Left renal cortex interstitium (tissue), 4 donors: ENCODE measurements at places on chromosomes 6 and 20. TPM values are rescaled to one million over a fixed set of nuclear protein-coding genes. Genes with fewer than 3 reads are reported as not detected.

DNA sequence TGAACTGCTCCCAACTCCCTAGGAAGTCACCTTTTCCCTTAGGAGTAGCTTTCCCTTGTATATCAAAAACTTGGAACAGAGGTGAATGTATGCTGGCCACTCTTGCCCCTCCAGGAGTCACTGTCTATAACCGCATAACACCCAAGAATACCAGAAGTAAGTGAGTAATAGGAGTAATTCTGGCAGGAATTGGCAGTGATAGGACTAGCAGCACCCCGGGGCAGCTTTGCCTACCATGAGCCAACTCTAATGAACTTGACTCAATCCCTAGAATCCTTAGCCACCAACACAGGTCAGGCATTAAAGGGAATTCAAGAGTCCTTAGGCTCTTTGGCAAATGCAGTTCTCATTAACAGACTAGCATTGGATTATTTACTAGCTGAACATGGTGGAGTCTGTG is 28.8 kb upstream of the CD164 start:
- DNase-seq, result no peak

- no peak for DNase-seq
Measured at GRCh38 chr6:164008902-164009301, 594.4 kb downstream of the QKI start.

DNA sequence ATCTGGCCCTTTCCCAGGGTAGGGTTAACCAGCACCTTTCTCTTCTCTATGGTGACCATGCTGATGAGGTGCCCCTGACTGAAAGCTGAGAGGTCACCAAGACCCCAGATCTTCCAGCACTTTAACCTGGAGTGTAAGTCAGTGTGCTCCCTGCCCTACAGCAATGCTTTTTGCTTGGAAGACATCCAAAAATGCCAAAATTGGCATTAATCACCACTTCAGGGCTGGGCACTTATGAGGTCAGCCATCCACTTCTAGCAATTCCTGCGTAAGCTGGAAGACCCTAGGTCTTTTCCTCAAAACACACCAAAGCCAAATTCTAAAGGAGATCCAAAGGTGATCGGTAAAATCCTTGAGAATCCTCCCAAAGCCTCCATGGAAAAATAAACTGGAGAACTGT is 81.2 kb upstream of the LOC128125822 start:
- no peak for DNase-seq

GRCh38 chr6:147507162-147508041 is 1.1 kb upstream of the SAMD5 start:
- DNase-seq, result peak; percentile 8

GRCh38 chr20:57212534-57213276 is 53.7 kb downstream of the BMP7 start:
- DNase-seq, result no peak

GRCh38 chr6:96792561-96793190 is 44.6 kb downstream of the GPR63 start:
- DNase-seq, result no peak

DNA sequence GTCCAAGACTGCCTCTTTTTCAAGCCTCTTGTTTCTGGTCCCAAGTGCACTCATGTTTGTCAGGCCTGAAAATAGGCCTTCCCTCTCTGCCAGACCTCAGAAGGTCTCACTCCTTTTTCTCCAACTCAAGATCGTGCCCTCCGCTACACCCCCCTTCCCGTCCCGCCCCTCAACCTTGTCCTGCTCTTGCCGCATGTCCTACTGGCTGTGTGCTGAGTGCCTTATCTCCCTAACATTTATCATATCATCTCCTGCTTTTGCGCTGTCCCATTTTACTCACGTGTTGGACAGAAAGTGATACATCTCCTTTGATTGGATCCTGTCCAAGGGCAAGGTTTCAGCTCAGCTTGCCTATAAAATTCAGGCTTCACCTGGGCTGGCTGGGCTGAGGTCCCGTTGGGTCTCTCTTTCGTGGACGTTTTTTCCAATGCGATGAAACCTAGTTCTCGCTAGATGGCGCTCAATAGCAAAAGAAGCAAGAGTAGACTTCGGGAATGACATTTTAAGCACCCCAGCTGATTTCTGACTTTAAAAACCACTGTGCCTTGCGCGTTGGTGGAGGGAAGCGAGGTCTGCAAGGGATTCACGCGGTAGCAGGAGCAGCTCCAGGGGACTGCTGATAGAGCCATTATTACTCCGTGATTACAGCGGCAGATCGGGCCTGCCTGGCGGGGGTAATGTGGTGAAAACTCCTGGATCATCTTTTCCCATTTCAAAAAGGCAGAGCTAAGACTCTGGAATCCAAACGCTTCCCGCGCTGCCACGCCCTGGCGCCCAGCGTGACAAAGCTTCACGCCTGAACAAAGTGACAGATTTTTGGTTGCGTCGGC is 137.6 kb downstream of the IMPG1 start:
- peak; percentile 85 for DNase-seq

DNA sequence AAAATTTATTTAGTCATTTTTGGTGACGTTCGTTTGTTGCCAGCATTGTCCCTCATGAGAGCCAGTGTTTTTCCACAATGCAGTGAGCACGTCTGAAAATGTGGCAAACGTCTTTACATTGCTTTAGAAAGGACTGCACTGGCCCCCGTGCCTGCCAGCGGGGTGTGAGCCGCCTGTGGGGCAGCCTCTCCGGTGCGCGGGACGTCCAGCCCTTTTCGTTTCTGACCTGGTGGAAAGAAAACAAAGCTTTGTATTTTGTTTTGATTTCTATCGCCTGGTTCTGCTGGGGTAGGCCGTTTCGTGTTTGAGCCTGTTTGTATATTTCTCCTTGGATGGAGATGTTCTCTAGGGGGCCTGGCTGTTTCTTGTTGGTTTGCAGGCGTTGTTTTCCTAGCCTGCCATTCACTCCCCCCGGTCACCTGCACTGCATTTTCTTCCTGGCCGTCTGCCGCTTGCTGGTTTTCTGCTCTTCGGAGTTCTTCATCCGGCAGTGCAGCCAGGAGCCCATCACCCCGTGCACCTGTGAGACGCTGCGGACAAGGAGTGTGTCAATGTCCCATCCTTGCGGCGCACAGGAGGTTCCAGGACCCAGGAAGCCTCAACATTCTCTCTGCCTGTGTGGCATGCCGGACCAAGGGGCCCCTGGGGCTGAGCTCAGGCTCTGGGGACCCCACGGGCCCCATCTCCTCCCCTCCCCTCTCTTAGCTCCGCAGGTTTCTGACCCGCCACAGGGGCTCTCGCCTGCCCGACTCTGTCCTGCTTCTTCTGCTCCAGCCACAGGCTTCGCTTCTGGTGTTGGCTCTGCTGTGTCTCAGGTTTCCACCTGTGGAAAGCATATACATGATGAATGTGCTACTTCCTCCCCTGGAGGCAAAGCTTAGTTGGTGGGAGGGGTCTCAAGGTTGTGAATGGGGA is 100.5 kb downstream of the CDH4 start:
- DNase-seq, result no peak

GRCh38 chr6:126253431-126253830 is 86.5 kb upstream of the CENPW start:
- no peak for DNase-seq

DNA sequence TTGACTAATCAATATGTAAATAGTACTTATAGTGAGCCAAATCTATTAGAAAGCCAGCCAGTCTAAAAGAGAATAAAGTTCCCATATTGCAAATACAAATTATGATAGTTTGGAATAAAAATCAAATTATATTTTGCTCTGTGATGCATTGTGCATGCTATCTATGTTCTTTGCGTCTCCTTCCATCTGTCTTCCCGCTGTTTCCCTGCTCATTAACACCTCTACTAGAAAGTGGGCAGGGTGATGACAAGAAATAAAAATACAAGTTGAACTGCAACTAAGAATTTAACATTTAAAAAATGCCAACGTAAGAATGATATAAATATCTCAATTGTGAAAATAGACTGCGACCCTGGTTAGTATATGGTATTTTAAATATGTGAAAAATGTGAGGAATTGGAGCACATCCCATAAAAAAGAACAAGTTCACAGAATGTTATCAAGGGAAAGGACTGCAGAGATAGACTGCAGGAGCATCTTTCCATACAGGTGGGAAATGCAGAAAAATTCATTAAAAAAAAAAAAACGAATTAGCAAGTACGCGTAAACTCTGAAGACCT is 157.6 kb upstream of the PDE7B start:
- no peak for DNase-seq

- DNase-seq, result no peak
Measured at GRCh38 chr6:48985025-48985424, 478.0 kb downstream of the MMUT start.

DNA sequence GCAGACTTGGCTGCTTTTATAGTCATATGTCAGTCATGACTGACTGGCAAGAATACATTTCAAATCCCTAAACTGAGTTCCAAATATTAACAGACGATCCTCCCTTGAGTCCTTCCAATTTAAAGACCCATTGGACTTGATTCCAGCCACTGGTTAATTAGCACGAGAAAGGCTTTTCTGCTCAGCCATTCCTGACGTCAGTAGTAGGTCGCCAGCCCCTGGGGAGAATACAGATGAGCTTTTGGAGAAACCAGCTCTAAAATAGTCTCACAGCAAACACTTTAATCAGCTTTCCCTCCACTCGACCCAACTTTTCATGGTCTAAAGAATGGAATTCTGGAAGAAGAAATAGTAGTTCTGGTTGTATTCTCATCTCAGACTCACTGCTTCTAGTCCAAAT is 91.6 kb downstream of the SLC22A3 start:
- no peak for DNase-seq

GRCh38 chr6:29995340-29995777 is 53.0 kb downstream of the HLA-A start:
- no peak for DNase-seq

- DNase-seq, result no peak
Measured at GRCh38 chr6:44735630-44735963, 348.1 kb downstream of the CDC5L start.

DNA sequence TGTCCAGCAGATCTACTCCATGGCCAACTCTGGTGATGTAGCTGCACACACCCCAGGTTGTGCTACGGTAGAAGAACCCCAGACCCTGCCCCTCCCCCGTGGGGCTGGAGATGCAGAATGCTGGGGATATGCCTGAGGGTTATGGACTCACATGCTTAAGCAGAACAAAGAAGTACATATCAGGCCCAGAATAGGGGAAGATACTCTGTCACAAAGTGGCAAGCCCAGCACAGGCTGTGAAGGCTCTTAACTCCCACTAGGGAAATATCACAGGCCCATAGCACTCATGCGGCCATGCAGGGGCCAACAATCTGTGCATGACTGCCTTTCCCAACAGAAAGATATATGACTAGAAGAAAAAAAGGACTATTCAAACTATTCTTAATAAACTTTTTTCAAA is 234.9 kb downstream of the KCNQ5 start:
- DNase-seq, result no peak

DNA sequence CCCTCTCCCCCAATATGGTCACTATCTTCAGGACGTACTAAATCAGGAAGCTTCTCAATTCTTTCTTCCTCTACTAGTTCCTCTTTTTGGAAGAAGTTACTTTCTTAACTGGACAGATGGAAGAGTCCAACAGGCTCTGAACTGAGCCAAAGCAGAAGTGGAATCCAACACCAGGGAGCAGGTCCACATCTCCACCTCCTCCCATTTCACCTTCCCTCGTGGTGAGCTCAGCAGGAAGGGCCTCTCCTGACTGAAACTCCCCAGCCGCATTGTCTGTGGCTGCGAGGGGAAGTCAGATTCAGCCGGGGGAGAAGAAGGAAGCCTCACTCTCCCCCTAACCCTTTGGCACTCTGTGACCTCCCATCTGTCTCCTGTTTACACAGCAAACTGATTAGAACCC is 63.8 kb upstream of the UST start:
- DNase-seq, result no peak

DNA sequence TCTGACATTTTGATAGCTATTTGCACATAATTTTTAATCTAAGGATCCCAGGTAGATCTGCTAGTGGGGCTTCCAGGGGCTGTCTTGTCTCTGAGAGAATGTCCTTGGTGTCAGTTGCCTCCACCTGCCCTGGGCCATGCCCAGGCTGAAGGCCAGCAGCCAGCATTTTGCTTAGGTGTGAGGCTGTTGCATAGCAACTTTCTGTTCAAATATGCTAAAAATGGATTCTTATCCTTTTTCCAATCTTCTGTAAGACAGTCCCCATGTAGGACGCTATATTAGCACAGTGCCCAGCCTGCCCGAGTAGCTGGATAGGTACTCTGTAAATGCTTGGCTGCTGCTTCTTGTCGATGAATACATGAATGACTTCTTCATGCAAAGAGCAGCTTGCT is 62.5 kb upstream of the CITED2 start:
- no peak for DNase-seq

DNA sequence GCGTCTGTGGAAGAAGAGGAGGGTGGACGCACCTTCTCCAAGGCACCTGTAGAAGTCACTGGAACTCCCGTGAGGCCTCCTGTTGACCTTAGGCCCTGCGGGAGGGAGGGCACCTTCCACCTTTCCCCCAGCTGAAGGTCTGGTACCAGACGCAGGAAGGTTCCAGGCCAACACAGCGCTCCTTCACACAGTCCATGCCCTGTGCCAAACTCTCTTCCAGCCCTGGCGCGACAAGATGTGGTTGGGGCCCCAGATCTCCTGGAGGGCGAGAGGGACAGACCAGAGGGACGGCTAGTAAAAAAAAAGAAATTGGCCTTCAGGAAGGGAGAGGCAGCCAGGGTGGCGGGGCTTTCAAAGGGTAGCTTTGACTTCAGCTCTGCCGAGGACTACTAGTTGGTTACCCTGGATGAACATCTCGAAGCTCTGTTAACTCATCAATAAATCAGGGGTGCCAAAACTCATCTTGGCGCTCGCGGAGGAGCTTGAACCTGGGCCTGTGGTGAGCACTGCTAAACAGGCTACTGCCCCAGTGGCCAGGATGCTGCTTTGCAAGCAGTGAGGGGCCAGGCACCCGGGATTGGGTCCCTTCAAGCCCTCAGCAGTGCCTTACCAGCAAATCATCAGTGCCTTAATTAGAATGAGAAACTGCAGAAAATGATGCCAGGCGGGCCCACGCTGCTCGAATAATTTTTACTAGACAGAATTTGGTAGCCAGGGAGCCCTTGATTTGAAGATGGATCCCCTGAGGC is 14.9 kb downstream of the AARS2 start:
- no peak for DNase-seq

The OOEP gene
- not detected for polyA plus RNA-seq

The GJA1 gene
- polyA plus RNA-seq, result 50.8 TPM

The SLC22A7 gene
- 0.74 TPM for polyA plus RNA-seq

The MLIP gene
- polyA plus RNA-seq, result 0.51 TPM

The SIRPD gene
- 0.17 TPM for polyA plus RNA-seq

The UBE2V1 gene
- 149 TPM for polyA plus RNA-seq

The MUCL3 gene
- polyA plus RNA-seq, result 0.13 TPM
